ENCODE measurements at places on chromosomes 16 and 17.

DNA sequence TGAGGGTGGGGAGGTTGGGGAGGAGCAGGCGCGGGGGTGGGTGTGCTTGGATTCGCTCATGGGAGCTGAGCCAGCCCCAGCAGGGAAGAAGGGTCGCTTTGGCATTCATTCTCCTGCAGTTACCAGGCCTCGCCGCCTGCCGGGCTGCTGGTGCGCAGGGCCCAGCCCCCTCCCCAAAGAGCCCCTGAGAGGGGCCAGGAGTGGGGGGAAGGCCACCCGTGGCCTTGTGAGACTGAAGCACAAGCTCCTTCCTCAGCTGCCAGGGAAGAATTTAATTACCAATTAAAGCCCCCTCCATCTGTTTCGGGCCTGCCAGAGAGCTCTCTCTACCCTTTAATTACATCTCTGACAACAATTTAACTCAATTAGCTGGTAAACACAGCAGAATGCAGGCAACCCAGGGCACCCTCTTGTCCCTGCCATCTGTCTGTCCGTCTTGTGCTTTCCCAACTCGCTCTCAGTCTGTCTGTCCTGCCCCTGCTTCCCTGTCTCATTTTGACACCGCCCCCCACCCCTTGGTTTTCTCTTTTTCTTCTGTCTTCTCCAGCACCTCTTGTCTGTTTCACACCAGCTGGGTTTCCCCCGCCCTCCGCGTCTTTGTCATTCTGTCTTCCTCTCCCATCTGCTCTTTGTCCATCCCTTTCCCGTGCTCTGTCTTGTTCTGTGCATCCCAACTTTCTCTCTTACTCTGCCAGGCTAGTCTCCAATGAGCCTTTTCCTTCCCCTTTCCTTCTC is 32.7 kb downstream of the CDK5RAP3 start:
- DNase-seq, result no peak

DNA sequence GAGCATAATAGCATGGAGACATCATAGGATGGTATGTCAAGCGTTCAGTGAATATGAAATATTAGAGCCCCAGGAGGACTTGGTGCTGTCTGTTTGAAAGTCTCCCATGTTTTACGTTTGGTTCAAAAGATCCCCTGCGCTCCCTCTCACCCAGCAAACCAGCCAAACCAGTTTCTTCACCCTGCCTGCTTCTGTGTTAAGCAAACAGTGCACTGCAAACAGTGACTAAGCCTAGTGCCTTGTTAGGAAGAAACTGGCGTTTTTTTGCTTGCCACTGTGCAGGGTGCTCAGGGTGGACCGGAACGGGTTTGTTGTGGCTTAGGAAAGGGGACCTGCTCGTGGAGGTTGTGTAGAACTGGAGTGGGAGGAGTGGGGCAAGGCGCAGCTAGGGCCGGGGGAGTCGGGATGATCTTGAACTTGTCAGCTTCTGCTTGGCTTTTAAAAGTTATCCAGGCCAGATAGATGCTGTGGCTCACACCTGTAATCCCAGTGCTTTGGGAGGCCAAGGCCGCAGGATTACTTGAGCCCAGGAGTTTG is 7.7 kb downstream of the CDH1 start:
- DNase-seq, result no peak

GRCh38 chr16:1325673-1326371 is 7.6 kb upstream of the BAIAP3 start:
- DNase-seq, result no peak

- DNase-seq, result no peak
Observed at GRCh38 chr17:49969134-49969759, at the start of gene DLX4. TSS of gene DLX4 (plus strand) at chr17:49969190. CDS start at chr17:49969469, 279 bp downstream.

GRCh38 chr17:13398091-13398490 is 203.6 kb downstream of the HS3ST3A1 start:
- no peak for DNase-seq

- DNase-seq, result no peak
Observed at GRCh38 chr16:50599494-50599893, 51.3 kb downstream of the NKD1 start.

DNA sequence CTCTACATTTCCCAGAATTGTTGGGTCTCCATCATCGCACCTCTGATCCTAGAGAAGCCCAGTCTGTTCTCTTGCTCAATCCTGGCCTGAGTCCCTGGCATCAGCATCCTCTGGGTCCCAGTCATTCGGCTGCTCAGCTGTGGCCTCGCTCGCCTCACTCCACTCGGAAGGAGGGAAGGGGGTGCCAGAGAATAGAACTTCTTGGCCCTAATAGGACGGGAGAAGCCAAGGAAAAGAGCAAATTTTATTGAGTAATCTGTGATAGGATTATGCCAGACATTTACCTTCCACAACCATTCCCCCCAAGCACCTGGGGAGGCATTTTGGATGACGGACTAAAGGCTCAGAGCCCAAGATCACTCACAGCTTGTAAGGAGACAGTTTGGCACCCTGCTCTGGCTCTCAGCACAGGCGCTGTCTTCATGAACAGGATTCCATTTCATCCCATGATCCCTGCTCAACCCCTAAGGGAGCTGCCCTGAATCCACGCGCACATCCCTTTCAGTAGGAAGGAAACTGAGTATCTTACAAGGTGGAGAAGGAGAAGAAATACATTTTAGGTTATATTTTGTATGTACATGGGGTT is 498 bp upstream of the CLEC10A start:
- no peak for DNase-seq

- no peak for DNase-seq
Observed at GRCh38 chr16:12390644-12391043, 413.0 kb downstream of the CPPED1 start.

DNA sequence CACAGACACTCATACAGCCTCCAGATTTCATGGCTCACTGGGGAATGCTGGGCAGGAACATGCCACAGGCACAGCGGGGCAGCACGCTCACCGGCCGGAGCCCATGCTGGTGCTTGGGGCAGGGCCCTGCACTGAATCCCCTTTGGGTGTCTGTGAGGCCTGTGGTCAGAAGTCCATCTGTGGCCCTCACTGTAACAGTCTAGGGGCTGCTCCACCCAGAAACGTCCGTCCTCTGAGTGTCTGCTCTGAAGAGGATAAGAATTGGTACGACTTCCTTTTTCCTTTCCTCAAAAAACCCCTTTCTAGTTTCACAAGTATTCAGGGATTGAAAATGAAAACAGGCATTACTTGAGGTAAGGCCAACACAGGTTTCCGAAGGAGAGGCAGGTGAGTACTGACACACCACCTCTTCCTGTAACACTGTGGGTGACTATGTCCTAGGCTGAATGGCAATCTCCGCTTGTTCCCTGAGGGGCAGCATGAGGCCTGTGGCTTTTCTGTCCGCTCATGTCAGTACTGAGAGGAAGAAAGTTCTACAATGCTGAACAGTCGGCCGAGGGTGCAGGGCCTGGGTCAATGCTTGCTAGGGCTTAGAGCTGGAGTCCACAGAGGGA is 42.5 kb downstream of the TMEM11 start:
- no peak for DNase-seq

DNA sequence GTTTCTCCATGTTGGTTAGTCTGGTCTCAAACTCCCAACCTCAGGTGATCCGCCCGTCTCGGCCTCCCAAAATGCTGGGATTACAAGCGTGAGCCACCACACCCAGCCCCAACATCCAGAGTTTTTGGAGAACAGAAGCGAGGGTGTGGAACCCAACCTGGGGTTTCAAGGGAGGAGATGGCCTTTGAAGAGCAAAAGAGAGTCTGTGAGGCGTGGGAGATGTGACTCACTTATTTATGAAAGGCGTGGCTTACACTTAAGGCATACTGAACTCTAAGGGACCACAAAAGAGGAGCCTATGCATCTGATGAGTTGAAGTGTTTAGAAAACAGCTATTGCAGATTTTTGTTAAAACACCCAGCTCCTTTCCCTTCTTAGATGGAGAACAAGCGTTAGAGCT is 18.9 kb downstream of the ARSG start:
- peak; percentile 21 for DNase-seq

- no peak for DNase-seq
Observed at GRCh38 chr17:2369551-2370210, 31.2 kb downstream of the MNT start.

GRCh38 chr17:32516450-32516849 is 29.7 kb downstream of the CDK5R1 start:
- no peak for DNase-seq

- no peak for DNase-seq
Observed at GRCh38 chr17:73747221-73748002, 103.2 kb upstream of the SDK2 start.

DNA sequence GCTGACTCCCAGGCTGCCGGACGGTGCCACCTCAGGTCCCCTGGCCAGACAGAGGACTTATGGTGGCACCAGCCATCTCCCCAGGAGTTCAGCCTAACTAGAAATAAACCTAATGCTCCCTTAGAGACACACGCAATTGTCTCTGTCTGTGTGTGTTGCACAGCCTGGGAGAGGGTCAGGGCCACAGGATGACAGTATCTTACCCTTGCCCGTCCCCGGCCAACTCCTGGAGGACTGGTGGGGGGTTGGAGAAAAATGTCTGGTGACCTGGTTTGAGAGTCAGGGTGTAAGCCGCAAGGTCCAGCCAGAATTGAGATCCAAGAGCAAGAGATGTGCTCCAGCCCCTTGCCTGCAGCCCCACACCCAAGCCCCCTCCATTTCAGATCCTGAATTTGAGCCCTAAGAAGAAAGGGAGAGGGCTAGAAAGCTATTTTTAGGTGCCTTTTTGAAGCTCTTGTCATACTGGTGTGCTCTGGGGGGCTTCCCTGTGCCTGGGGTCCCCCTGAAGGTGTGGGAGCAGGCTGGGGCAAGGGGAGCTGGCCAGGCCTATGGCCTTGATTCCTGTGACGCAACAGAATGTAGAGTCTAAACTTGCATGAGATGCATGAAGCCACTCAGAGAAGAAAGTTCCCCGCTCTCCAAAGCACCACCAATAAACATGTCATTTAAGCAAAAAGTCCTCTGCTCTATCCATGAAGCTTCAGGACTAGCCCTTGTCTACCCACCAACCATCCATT is 12.9 kb downstream of the ZNF319 start:
- DNase-seq, result no peak
